Stimulated activated CD4-positive, alpha-beta T cell treated with anti-CD3 and anti-CD28 coated beads, Interleukin-15, amount 100 ng/mL, for 1 hour (primary cell): ENCODE measurements at places on chromosomes 3 and 15.

- no peak for DNase-seq
Observed at GRCh38 chr3:127734754-127735473, 62.2 kb downstream of the ABTB1 start.

DNA sequence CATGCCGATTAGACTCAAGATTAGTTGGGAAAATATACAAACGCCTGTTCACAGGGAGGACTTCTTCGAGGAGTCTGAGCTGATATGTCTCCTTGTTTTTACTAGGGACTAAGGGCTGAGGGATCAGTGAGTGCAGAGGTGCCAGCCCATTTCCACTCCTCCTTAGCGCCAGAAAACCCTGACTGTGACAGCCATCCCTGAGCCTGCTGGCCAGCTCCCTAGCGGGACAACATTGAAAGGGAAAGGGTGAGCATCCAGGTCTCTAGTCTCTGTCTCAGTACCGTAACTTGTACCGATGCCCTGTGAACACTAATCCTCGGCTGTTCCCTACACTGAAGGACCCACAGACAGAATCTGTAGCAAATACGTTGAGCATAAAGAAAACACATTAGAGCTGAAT, 243.4 kb downstream of the WNT5A start:
- no peak for DNase-seq

DNA sequence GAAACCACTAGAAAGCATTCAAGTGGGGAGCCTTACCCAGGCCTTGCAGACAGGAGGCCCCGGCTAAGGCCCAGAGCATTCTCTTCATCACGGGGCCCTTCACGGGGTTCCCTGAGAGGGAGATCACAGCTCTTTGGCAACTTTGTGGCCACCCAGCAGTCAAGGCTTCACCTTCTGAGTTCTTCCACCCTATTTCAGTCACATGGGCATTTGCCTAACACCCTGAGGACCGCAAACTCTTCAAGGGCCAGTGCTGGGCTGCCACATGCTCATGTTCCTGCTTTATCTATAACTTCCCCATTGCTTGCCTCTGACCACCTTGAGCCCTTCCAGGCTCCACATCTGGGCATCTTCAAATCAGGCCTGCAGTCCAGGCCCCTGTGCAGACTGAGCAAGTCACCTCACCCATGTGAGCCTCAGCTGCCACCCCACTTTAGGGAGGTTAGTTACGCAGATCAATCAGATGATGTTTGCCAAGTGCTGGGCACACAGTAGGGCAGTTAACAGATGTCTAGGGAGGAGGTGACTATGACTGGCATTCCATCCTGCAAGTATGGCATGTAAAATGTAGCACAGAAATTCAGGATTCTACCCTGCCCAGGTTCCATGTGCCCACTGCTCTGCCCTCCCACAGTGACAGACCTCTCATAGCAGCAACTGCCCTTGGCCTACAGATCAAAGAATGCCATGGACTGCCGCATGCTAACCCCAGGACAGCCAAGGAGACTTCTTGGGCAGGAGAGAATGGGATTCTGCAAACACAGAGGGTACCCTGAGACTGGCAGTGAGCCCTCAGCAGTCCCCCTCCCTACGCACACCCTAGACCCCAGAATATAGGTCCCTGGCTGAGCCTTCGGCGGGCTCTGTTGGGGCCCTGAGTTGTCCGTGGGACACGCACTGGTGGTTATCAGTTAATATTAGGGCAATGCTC, 37.6 kb upstream of the ZNF710 start:
- DNase-seq = no peak

DNA sequence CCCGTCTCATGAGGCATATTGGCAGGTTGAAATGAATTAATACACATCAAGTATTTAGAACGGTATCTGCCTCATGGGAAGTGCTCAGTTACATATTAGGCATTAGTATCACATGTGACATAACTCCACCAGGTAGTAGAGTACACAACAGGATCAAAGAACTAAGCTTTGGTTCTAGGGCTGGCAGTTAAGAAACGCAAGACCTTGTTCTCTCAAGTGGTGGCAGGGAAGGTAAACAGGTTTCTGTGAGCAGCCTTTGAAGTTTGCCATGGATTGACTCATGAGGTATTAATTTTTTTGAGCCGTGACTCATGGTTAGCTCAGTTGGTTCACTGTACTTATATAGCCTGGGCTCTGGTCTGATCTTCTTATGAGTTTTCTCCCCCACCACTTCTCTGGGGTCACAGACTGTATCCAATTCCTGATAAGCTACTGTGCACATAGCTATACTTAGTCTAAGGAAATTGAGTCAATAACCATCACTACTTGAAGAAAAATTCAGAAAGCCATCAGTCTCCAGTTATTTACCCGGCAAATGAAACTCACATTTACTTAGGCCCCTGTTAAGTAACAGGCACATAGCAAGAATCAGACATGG, 155.6 kb upstream of the STT3B start:
- DNase-seq = no peak

DNA sequence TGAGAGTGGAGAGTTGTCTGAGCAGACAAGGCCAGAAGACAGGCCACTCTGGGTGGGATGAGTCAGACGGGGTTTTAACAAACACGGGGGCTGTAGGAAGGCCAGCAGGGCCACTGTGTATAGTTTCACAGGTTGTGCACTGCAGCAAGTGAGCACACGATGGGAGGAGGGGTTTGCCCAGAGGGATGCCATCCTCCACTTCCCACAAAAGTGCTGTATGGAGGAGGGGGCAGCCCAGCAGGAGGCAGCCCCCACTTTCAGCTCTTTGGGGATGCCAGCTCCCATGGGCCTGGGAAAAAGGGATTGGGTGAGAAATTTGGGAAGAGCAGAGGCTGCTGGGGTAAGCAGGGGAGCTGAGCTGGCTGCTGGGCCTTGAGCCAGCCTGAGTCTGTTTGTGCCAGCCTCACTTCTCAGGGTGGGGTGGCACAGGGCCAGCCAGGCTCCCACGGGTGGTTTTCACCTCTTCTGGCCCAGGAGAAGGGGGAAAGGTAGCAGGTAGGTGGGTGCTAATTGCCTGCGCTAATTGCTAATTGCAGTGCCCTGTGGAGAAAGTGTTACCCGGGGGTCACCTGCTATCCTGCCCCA, 6.7 kb downstream of the ZBTB47 start:
- DNase-seq = no peak

DNA sequence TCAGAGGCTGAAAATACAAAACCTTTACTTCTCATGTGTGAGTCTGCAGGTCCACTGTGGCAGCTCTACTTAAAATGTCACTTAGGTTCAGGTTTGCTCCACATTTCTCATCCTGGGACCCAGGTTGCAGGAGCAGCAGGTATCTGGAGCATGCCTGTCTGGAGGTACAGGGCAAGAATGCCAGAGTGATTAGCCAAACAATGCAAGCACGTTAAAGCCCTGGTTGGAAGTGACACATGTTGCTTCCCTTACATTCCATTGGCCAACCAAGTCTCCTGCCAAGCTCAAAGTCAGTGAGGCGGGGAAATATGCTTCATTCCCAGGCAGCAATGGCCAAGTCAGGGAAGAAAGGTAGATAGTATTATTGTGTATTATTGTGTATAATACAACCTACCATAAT, 76.8 kb upstream of the ARL6 start:
- no peak for DNase-seq

GRCh38 chr3:188834349-188834748, 337.4 kb upstream of the TPRG1 start:
- no peak for DNase-seq

GRCh38 chr15:78207110-78207458, 27.3 kb downstream of the ACSBG1 start:
- DNase-seq = no peak

- no peak for DNase-seq
Observed at GRCh38 chr3:193372783-193373182, 5.8 kb downstream of the ATP13A5 start.

DNA sequence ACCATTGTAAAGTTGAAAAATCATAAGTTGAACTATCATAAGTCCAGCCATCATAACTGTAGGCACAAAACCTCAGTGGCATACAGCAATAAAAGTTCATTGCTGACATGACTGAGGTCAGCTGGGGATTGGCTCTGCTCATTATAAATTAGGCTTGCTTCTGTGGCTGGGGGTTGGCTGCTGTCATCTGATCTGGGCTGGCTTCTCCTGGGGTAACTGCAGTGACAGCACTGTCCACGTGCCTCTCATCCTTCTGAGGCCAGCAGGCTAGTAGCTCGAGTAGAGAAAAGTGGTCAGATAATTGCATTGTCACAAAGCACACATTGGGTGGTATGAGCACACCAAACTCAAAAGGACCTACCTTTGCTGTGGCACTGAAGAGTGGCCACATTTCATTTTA, 31.3 kb downstream of the CMTM7 start:
- DNase-seq = no peak

DNA sequence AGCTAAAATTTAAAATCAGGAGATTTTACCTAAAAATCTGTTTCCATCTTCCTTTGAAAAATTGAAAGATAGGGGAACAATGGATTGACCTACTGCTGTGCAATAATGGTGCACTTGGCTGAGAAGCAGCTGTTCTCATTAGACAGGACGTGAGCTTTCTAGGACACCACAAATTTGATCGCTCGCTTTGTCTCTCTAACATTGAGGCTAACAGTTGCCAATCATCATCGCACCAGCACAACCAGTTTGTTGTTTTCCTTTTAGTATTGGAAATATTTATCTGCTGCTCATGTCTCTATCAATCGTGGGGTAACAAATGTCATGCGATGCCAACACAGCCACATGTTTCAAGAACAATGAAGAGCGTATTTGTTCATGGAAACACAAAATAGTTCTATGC, 228.8 kb upstream of the P2RY1 start:
- DNase-seq = no peak

DNA sequence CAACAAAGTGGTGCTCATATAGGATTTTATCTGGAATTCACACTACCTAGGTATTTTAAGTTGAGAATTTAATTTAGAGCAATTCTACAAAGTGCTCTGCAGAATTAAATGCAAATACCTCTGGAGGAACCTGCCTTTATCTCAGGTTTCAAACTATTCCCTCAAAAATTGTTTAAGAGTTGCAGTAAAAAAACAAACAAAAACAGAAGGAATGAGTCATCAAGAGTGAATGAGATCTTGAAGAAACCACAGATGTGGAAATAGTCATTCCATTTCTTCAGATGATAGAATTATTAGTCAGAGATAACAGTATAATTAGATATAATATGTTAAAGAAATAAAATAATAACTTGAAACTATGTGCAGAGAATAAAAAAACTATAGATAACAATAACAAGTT, 80.8 kb upstream of the SCN5A start:
- no peak for DNase-seq

DNA sequence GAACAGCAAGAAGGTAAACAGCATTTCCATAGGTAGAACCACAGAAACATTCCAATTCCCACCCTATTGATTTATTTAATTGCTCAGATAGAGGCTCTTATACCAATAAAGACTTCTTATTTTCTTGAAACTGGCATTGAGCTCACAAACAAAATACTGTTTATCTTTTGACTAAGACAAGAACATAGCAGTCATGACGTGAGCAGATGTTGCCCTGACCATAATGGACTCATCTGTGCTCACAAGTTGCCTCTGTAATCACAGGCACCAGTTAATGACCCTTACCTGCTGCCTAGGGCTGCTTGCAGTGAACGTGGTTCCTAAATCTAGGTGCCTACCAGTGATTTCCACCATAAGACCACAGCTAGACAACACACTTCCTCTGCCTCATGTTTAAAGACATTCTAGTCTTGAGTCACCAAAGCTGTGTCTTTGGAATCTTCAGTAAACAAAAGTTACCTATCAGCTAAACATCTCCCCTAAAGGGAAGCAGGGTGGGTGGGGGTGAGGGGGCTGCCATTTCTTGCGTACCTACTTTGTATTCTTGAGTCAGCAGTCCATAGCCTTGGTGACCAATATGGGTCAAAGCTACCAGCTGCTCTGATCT, 2.1 kb downstream of the FYCO1 start:
- no peak for DNase-seq

DNA sequence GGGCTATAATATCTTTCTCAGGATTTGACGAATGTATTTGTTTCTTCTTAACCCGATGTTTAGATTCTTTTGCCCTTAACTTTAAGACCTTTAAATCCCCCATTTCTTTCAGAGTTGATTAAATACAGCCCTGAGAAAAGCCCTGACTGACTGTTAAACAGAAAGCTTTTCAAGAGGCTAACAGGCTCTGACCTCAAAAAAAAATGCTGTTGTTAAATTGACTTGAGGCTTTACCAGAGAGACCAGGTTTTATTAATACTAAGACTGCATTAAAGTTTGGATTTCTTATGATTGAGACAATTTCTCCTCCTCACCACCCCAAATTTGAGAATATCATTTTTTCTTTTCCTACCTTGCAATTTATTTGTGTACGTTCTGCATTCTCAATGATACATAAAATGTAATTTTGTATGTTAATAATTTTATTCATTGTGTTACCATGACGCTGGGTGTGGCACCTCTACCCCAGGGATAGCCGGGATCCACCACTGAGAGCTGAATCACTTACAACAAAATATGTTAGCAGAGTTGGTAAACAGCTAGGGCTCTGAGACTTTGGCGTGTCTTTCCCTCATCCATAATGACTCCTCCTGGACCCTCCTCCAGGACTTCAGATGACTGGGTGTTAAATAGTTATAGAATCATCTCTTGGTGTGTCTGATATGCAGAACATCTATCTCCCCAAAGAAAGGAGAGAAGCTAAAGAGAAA, 753.5 kb downstream of the NAALADL2 start:
- no peak for DNase-seq

DNA sequence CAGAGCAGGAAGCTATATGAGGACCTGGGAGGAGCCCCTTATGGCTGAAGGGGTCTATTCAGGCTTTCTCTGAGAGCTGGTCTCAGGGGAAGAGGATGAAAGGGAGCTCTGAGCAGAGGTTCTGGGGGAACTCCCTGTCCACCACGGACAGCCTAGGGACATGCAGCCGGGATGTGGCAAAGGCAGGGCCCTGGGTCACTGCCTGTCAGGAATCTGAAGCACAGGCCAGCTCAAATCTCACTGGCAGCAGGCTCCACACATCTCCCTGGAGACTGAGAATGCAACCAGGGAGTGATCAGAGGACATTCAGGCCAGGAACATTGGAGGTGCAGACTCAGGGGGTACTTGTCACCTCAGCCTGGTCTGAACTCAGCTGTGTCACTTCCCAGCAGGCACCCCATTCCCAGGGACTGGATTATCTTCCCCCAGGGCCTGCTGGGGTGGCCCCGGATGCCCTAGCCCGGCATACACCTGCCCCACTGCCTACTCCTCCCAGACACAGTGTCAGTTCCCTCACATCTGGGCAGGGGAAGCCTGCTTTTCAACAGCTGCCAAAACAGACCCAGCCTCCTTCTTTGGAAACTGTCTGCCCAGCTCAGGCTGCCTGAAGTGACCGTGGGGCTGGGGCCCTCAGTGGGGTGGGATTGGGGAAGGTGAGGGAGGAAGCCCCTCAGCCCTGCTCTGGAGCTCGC, 18.3 kb upstream of the SEMA3F start:
- no peak for DNase-seq

GRCh38 chr3:181711325-181712135, at the start of gene SOX2:
TSS of gene SOX2 (plus strand) at chr3:181711925. CDS start at chr3:181712361, 436 bp downstream.
- DNase-seq = no peak

DNA sequence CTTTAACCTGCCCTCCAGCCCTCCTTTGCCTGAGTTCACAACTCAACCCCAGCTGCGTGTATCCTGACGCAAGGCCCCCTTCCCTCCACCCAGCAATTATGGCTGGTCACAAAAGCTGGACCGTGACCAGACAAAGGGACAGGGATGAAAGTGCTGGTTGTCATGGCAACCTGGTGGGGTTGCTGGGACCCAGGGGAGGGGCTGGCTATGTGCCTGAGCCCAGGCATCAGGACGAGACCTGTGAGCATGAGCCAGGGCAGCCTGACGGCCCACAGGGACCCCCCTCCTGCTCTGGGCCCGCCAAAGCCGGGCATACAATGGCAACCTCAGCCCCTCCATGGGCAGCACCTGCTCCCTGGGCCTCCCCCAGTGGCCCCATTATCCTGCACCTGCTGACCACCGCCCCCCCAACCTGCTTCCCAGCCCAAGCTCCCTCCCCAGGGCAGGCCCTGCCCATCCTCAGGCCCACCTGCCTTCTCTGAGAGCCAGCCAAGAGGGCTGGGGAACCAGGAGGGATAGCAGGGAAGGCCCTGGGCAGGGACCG, 4.5 kb upstream of the DNAH1 start:
- DNase-seq = no peak
